ENCODE measurements at places on chromosomes 4 and X.

GRCh38 chrX:131394384-131394783 lies 105.3 kb upstream of the IGSF1 start:
- no peak for DNase-seq

GRCh38 chrX:439719-440118 lies 53.0 kb upstream of the PPP2R3B start:
- no peak for DNase-seq

DNA sequence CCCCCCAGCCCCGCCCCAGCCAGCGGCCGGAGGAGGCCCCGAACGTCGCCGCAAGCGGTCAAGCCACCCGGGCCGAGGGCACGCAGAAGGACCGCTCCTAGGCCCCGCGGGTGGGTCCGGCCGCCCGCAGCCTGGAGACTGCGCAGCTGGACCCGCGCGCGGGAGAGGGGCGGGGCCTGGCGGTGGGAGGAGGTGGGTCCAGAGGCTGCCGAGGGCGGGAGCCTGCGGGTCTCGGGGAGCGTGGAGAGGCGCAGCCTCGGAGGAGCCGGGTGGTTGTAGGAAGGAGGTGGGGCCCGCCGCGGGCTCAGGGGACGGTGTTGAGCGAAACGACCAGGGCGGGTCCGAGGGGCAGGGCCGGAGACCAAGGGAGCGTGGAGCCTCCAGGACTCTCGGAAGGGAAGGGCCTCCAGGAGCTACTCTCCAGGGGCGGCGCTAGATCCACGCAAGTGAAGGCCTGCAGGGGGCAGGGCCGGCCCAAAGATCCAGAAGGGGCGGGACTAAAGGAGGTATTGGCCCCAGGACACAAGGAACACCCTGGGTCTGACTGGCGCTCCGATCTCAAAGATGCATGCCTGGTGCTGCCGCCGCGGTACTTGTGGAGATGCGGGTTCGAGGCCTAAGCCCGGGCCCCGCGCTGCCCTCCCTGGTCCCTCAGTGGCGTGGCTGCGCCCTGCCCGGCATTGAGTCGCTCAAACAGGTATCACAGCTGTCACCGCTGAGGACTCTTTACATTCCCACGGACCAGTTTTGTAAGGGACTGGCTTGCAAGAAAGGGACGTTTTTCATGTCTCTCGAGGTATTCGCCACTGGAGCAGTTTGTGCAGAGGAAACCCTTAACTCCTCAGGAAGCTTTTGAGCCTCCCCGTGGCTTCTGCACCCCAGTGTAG lies 5.9 kb downstream of the TIMM17B start:
- no peak for DNase-seq

DNA sequence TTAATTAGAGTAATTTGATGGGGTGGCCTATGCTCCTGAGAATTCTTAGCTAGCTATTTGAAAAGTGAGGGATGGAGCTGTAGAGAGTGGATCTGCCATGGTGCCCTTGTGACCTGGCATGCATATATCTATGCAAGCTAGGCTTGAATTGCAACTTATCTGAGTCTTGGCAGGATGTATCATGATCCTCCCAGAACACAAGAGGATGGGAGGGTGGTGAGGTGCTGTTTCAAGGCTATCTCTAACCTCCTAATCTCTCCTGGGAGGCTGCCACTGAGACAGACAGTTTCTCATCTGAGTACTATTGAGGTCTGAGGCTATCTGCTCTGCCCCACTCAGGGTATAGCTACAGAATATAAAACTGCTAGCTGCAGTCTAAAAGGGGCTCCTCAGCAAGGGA lies 56.6 kb downstream of the BRCC3 start:
- DNase-seq: no peak

DNA sequence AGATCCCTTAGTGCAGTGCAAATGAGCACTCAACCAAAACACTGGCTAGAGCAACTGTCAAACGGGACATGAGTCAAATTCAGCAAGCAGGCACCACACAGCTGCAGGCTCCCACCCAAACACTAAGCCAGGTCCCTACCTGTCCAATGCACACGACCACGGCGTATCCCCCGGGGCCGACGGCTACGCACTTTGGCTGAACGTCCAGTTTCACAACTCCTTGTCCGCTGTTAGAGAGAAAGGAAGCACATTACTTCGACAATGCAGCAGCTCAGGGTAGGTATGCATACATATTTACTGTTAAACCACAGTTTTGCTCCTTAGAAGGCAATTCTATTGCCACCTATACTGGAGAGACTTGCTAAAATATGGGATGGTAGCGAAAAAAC lies 35.4 kb downstream of the WDR1 start:
- DNase-seq: no peak

Measured in cortex of kidney (tissue), 1 donor.